ENCODE measurements at places on chromosomes 11 and 22. TPM values are rescaled to one million over a fixed set of nuclear protein-coding genes. Genes with fewer than 3 reads are reported as not detected.

- DNase-seq, result no peak
These were observed 46.7 kb downstream of the CLTCL1 start for GRCh38 chr22:19244600-19245352.

- peak; percentile 49 for DNase-seq
These were observed 54.2 kb upstream of the FGF3 start for GRCh38 chr11:69873166-69874077.

DNA sequence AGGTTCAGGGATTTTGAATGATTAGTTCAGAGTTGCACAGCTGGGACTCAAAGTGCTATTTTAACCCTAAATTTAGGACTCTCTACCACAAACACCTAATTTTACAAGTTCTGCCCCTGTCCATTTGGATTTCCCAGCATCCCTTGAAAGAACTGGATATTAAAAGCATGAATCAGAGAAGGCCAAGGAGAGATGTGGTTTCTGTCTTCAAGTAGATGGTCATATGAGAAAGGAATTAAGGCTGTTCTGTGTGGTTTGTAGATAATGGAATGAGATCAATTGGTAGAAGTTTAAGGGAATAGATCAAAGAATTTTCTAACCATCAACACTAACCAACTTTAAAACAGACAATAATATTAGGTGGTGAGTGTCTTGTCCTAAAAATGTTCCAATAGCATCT is 106.4 kb upstream of the TENM4 start:
- no peak for DNase-seq

The TRIM51G gene
- total RNA-seq, result not detected

DNA sequence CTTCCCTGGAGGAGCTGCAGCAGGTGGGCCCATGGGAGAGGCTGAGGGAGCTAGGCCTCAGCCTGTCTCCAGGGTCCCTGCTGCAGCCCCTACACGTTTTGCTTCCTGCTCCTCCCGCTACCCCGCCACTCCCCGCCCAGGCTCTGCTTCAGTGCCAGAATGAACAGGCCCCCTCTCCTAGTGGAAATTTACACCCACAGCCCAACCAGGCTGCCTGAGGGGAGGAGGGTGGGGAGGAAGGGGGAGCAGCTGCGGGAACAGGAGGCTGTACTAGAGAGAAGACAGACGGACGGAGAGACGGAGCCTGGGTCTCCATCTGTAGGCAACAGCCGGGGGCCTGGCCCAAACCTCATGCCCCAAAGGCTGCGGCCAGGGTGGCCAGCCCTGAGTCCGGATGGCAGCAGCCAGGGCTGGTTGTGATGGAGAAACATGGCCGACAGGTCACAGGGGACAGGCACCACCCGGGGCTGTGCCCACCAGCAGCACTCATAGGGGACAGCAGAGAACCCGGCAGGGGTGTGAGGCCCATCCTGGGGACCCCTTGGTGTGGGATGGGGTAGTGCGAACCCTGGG is 20.6 kb downstream of the FLRT1 start:
- DNase-seq, result no peak

DNA sequence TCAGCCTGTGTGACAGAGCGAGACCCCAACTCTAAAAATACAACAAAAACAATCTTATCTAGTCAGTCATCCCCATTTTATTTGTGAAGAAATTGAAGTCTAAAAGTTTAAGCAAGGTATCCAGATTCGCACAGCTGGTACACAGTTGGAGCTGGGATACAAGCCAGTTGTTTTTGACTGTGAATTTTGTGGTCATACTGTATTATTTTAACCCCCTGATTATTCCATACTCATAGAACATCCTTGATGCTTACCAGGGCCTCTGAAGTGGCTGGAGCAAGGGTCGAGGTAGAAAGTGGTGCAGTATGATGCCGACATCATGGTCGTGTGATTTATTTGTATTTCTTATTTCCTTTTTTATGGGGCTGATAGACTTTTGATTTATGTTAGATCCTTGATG is 50.0 kb downstream of the BID start:
- DNase-seq, result no peak

- no peak for DNase-seq
These were observed 821 bp downstream of the CELF1 start for GRCh38 chr11:47552056-47552565.

DNA sequence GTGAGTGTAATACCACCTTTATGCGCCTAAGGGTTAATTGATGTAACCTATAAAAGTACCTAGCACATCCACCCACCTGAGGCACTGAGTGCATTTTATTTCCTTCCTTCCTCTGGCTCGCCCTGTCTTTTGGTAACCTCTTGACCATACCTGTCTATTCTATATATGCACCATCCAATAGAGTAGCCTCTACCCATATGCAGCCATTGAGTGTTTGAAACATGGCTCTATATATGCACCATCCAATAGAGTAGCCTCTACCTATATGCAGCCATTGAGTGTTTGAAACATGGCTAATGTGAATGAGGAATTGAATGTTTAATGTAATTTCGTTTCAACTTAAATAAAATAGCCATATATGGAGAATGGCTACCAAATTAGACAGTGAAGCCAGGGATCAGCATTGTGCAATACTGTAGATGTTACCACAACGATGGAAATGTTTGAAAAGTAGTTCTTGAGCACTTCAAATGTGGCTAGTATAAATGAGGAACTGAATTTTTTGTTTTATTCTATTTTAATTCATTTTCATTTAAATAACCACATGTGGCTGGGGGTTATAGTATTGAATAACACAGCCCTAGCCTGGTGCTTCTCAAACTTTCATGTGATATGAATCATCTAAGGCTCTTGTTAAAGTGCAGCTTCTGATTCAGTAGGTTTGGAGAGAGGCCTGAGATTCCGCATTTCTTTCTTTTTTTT is 33.8 kb downstream of the SLC35F2 start:
- no peak for DNase-seq

- no peak for DNase-seq
These were observed 3.8 kb downstream of the CEP57 start for GRCh38 chr11:95794086-95794485.

The PAX6 gene
- 0.32 TPM for total RNA-seq

The SERHL2 gene
- total RNA-seq, result 1.00 TPM

The C2CD2L gene
- 11.0 TPM for total RNA-seq

- DNase-seq, result no peak
These were observed 1312.3 kb downstream of the FAM181B start for GRCh38 chr11:81421251-81421860.

The APOBEC3G gene
- total RNA-seq, result 6.4 TPM

GRCh38 chr22:44131412-44131811 is 49.3 kb upstream of the PARVG start:
- DNase-seq, result no peak

- DNase-seq, result no peak
These were observed 406.5 kb upstream of the NARS2 start for GRCh38 chr11:78981153-78981552.

DNA sequence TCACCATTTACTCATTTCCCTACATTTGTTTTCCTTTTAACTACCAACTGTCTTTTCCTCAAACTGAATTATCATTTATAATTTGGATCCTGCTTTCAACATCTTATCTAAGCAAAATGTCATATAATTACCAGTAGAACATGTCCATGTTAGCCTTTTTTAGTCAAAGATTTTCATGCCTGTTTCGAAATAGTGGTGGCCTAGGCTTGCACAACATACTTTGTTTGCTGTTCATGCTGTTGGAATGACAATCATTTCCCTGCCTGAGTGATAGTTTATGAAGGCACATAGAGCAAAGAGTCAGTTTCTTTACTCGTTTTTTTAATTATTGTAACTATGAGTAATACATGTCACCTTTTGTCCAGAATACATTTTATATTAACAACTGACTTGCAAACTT is 144.3 kb upstream of the ANO3 start:
- no peak for DNase-seq

- DNase-seq, result no peak
These were observed 747.0 kb upstream of the LUZP2 start for GRCh38 chr11:23749762-23750430.

The C22orf42 gene
- total RNA-seq, result not detected

GRCh38 chr11:6627762-6628241 is 8.6 kb upstream of the TPP1 start:
- DNase-seq, result no peak

GRCh38 chr22:48949375-48950149 is 878.1 kb downstream of the BRD1 start:
- peak; percentile 51 for DNase-seq

The APOL4 gene
- total RNA-seq, result 51.4 TPM

The NUDT22 gene
- 45.8 TPM for total RNA-seq

The ACRV1 gene
- not detected for total RNA-seq

DNA sequence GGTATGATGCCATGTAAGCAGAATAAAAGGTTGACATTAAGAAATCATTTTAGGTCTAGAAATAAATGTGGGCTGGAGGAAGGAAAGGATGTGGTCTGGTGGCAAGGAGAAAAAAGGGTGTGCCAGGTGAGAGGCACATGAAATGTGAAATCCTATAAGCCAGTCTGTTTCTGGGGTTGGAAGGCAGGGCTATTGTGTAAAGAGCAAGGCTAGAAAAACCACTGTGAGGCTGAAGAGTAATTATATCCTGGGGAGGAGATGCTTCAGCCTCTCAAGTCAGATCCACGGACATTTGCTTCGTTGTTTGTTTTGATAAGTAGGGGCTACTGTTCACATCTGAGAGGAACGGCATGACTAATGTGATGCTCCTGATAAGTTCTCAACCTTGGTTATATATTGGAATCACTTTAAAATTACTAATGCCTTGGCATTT is 77.5 kb upstream of the CTSC start:
- DNase-seq, result no peak

DNA sequence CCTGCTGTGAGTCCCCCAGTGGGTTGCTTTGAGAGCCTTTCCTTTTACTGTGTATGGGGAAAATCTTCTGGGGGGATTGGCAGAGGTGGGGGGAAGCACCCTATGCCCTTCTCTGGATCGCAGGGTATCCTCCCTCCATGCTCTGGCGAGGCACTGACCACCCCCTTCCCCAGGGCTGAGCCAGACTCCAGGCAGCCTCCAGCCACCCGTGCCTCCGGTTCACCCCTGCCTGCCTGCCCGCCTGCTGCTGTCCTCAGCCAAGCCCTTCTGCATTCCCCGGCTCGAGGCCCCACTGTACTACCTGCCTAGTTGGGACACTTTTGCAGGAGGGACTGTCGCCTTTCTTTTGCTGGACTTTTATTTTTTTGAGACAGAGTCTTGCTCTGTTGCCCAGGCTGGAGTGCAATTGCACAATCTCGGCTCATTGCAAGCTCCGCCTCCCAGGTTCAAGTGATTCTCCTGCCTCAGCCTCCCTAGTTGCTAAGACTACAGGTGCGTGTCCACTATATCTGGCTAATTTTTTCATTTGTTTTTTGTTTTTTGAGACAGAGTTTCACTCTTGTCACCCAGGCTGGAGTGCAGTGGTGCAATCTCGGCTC is 23.8 kb upstream of the TP53I11 start:
- DNase-seq, result no peak

DNA sequence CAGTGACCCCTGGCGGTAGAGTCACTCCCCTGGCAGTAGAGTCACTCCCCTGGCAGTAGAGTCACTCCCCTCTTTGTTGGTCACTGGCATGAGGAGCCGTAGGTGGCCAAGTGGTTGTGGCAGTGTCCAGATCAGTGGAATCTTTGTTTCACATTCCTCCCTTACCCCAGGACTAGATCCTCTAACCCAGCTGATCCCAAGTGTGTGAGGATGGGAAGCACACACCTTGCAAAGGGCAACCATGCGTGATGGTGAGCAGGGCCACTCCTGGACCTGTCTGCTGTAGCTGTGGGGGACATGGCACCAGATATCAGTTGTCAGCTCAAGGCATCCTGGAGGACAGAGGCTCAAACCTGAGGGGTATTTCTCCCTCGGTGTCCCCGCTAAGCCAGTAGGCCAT is 37.8 kb downstream of the OSBP2 start:
- DNase-seq, result peak; percentile 51

The TUB gene
- 5.9 TPM for total RNA-seq

DNA sequence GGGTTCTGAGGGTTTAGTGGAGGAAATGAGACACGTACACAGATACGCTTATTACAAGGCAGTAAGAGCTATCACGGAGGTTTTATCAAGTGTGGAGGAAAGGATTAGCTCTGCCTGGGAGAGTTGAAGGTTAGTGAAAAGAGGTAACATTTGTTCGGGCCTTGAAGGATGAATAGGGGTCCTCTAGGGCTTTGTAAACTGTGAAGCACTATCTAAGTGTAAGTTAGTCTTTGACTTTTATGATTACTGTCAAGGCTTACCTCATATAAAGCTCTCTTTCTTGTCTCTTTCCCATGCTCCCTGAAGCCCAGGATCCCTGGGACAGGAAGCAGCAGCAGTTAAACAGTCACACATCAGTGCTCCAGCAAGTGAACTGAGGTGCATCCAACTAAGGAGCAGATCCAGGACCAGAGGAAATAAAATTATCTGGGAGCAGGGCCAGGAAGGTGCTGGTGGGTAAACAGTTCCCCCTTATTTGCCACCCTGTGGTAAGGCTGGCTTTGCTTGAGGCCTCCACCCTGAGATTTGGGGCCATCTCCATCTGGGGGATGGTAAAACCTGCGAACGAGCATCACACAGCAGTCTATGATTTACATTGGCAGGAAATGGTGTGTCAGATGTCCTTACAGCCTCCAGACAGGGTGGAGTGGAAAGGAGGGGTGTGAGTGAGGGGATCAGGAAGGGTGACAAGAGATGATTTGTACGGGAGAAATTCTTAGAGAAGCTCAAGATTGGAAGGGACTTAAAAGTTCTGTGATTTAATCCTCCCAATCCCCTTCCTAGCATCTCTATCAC is 27.2 kb downstream of the GVQW3 start:
- DNase-seq, result no peak

DNA sequence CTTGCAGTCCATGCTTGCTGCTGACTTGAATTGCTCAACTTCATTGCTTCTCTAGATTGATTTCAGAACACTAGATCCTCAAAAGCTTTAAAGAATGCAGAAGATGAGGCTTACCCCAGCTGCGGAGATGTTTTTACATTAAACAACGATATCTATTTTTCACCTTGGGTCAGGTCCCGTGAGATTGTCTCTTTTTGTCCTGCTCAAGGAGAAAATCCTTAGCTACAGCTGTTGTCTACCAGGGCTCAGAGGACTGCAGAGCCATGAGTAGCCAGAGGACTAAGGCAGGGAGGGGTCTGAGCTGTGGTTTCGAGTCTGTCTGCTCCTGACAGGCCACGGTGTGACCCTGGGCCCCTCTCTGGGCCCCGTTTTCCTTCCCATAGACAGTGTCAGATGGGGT is 51.4 kb downstream of the PKNOX2 start:
- DNase-seq, result no peak

DNA sequence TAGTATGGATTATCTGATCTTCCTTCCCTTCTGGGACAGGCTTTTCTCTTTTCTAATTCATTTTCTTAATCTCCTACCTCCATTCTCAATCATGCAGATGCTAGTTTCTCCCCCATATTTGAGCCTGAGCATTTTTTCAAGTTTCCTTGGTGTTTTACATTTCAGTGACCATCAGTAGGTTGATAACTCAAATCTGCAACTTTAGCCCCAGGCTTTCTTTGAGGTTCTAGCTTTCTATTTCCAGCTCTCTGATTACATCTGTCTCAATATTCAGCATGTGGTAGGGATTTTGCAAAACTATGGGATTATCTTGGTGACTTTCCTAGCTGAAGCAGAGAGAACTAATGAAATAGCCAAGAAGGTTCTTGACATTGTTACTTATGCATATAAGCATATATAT is 67.8 kb downstream of the ARHGEF12 start:
- DNase-seq, result no peak

- DNase-seq, result no peak
These were observed 46.3 kb upstream of the MPEG1 start for GRCh38 chr11:59259047-59259446.

Measured in mesenteric fat pad (tissue), 1 donor.